GM13977 (cell line): ENCODE measurements at places on chromosomes 4 and X.

GRCh38 chr4:141569141-141569540 lies 67.2 kb upstream of the IL15 start:
- no peak for DNase-seq

GRCh38 chrX:113391875-113392274 lies 551.2 kb upstream of the AMOT start:
- DNase-seq: no peak

DNA sequence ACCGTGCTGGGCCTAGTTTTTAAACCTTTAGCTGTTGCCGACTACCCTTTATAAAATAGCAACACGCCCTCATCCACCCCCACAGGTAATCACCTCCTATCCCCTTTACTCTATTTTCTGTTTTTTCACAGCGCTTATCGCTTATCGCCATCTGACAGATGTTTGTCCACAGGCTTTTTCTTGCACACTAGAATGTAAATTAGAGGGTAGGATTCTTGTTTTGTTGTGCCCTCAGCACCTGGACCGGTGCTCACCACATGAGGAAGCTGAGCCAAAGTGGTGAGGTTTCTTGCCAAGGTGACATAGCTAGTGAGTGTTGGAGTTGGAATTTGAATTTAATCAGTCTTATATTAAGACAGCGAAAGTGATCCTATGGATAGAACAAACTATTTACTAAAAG lies 2.9 kb upstream of the RBBP7 start:
- DNase-seq: no peak

DNA sequence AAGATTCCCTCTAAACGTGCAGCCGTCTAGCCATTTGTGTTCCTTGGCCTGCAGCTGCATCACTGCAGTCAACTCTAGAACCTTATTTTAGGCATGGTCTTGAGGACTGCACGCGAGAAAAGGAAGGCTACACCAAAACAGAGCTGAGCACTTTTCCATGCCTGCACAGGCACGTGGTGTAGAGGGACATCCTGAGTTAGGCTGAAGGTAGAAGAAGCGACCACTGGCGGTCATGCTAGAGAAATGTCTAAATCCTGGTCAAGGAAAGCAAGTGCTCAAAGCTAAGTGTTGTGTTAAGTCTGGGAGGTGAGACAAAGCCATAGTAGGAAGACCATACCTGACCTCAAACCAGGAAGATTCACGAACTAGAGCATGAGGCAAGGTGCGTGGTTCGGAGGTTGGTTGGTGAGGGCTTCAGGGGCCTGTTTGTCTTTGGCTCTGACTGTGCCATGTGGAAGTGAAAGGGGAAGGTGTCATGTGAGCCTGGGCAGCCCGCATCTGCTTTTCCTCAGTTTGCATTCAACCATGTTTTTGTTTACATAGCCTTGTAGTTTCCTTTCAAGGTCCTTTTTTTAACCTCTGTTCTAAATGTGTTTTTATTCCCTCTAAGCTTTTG lies 203.8 kb downstream of the AASDH start:
- no peak for DNase-seq

DNA sequence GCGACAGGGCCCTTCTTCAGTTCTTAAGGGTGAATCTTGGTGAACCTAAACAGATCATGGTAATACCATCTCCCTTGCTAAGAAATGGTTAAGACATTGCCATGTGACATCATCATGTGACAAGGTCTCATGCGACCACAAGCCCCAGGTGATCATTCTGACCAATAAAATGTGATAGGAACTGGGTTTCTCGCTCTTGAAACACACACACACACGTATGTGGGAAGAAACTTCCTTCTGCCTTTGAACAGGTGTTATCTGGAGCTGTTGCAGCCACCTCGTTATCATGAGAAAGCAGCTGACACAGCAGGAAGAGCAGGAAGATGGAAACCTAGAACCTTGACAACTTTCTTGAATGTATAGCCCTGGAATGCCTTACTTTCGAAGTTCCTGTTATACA lies 10.2 kb downstream of the SOD3 start:
- no peak for DNase-seq

DNA sequence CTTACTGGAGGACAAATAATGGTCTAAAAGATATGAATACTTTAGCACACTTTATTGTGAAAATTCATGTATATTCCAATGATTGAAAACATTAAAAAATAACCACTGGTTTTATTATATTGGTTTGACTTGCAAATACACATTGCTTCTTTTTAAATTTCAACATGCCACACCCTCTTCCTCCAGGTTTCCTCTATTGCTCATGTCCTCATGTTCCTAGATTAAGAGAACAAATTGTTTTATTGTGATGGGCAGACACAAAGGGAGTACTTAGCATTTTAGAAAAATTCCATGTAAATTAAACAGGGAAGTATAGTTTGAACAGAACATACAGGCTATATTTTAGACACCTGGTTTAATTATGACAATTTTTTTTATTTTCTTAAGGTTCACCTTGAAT lies 230.6 kb upstream of the GPRIN3 start:
- no peak for DNase-seq

- no peak for DNase-seq
These were observed 75.3 kb upstream of the FRMPD3 start for GRCh38 chrX:107374132-107374531.

GRCh38 chr4:48844843-48845242 lies 14.0 kb downstream of the OCIAD1 start:
- no peak for DNase-seq

DNA sequence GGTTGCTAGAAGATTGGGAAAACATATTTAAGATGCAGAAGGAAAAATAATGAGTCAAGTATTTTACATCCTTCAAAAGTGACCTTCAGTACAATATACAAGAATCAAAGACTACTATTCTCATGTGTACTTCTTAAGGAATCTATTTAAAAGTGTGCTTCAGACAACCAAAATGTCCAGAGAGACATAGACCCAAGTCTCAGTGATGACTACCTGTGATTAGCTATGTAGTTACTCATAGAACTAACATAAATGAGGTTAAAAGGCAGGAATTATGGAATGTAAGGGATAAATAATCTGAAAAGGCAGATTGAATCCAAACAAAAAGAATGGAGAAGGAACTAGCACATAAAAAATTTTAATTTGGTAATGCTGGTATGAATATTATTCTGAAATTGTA lies 634.7 kb upstream of the FAM241A start:
- DNase-seq: no peak

DNA sequence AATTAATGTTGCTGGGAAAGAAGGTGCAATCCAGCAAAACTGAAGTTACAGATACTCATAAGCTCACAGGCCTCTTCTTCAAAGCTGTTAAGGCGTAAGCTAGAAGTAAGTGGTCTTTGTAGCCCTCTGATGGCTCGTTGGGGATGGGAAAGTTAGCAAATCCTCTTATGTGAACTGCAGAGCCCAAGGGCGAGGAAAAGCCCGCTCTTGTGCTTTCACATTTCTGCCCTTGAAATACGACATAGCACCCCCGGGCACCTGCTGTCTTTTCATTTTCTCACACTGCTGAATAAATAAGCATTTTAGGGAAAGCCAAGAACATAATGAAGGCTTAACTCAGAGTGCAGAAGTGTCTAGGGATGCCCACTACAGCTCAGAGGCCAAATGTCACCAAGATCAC lies 73.1 kb upstream of the SORBS2 start:
- DNase-seq: no peak

- DNase-seq: no peak
These were observed 32.5 kb upstream of the FAM156A start for GRCh38 chrX:52990848-52991247.

GRCh38 chr4:95594013-95594412 lies 45.2 kb upstream of the UNC5C start:
- no peak for DNase-seq

DNA sequence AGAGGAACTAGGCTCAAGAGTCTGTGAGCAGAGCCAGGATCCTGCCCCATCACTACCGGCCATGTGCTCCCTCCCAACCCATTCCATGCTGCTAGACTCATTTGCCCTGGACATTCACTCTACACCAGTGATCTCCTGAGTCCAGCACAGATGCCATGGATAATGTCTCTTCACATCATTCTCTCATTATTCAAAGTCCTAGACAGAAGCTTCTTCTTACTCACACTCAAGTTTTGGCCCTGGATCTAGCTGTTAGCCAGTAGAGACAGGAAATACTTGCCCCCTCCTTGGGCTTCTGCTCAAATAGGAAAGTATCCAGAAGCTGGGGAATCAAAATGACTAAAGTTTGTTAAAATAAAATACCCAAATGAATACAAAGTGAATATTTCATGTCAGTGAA lies 266.8 kb upstream of the LDB2 start:
- no peak for DNase-seq

GRCh38 chr4:109410776-109411175 lies 22.8 kb upstream of the SEC24B start:
- DNase-seq: no peak

DNA sequence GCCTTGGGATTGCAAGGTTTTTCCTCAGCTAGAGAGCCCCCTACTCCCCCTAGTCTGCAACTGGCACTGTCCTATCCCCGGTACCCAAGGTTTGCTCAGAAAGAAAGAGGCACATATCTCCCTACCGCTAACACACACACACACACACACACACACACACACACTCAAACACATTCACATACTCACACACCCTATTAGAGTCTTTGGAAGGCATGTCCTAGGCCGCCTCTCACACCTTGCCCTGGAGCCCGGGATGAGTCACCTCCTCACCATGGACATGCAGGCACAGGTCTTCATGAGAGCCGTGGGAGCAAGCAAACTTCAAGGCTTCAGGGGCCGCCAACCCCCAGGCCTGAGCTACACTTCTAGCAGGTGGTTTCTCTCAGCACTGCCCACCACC lies 49.2 kb downstream of the PJA1 start:
- DNase-seq: no peak

DNA sequence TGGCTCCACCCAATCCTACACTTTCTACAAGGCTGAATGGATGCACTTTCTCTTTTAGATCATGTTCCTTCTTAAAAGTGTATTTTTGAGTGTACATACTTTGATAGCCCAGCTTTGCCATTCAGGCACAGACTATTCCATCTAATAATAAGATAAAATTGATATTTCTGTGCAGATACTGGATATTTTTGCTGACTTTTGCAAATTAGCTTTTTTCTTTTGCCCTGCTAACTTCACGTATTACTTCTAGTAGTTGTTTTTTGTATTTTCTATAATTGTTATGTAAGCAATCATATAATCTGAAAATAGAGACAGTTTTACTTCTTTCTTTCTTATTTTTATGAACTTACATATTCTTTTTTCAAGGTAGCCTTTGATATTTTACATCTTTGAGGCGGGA lies 13.5 kb upstream of the GYPA start:
- DNase-seq: no peak

DNA sequence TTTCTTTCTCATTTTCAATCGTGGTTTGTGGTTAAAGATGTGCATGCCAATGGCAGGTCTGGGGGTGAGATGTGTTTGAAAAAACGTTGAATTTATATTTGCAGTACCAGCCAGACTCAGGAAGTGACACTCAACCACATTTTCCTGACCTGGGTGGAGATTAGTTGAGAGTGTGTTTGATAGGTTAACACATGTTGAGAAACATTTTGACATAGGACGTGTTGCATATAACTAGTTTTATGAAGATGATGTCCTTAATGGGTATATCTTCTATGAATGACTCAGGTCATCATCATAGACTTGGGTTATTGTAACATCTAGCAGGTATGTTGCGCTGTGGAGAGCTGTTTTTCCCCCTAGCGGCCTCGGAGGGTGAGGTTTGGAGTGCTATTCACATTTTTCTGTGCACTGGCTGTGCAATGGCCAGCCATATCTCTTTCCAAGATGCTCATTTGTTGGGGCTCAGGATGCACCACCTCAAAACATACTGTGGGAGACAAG lies 21.7 kb upstream of the CD38 start:
- peak; percentile 28 for DNase-seq

- no peak for DNase-seq
These were observed 1183.9 kb downstream of the RPA4 start for GRCh38 chrX:98067611-98068010.

- DNase-seq: no peak
These were observed 22.1 kb downstream of the PDE6B start for GRCh38 chr4:647481-647880.

- DNase-seq: peak; percentile 53
These were observed 21.8 kb upstream of the P2RY10 start for GRCh38 chrX:78923198-78924015.

DNA sequence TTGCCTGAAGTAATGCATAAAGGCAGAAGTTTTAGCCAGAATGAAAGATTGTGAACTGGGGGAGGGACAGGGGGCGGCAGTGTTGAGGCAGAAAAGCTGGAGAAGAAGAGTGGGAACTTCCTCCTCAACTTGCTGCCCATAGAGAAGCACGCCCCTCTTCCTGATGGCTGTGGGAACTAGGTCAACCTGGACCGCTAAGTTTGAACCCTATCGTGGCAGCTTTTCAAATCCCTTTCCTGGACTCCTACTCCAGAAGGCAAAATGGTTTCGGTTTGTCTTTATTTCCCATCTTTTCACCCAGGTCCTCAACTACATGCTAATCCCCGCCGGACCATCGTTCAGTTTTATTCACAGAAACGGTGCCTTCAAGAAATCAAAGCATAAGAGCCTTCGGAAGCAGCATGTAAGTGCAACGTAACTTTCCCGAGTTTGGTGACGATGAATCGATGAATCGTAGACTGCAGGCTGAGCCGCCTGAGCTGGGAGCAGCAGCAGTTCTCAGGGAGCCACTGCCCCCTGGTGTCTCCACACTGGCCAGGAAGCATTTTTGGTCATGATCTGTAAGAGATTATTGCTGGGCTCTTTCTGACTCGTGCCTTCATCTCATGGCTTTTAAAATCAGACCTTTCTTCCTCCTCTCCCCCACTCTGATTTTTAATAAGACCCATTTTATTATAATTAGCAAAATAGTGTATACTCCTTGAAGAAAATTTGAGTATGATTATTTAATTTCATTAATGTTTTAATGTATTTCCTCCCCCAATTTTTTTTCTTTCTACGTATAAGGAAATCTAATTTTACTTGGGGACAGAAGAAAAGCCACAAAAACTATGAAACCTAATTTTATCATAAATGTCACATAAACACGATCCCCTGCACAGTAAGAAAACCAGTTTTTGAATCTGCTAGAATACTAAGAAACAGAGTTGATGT lies 21.4 kb downstream of the SPINK2 start:
- peak; percentile 74 for DNase-seq

- no peak for DNase-seq
These were observed 21.6 kb downstream of the CLNK start for GRCh38 chr4:10662937-10663336.

GRCh38 chrX:26557691-26558321 lies 341.8 kb downstream of the MAGEB5 start:
- no peak for DNase-seq

DNA sequence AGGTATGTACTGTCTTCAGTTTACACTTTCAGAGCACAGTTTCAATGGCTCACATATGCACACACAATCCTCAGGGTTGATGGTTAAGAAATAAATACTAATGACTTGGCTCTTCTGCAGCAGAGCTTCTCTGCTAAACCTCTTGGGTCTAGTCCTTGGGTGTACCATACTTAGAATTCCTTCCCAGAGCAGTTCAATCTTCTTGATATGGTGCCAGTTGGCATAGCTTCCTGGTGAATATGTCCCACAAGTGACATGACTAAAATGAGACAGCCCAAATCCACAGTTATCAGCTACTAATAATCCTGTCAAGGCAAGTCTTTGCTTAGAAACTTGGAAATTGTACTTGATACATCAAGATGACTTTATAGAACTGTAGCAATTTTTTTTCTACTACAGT lies 654.4 kb downstream of the IQCM start:
- no peak for DNase-seq

GRCh38 chr4:90198086-90198847 lies 71.1 kb downstream of the CCSER1 start:
- no peak for DNase-seq

- no peak for DNase-seq
These were observed 1085.3 kb upstream of the PCDH10 start for GRCh38 chr4:132063829-132064228.
